ENCODE measurements at places on chromosomes 16 and 17.

GRCh38 chr17:60421273-60422161, 772 bp upstream of the CHCT1 start:
- DNase-seq: peak; percentile 88

GRCh38 chr16:29995324-29995910, at the start of gene HIRIP3:
Gene HIRIP3, minus strand, starts transcription at chr16:29995617. Its CDS starts 12 bp downstream, at chr16:29995605.
- DNase-seq: peak; percentile 90

GRCh38 chr16:60611844-60612243, 1424.4 kb downstream of the CDH8 start:
- no peak for DNase-seq

- DNase-seq: no peak
These were observed 197.7 kb downstream of the WWOX start for GRCh38 chr16:78297066-78297666.

DNA sequence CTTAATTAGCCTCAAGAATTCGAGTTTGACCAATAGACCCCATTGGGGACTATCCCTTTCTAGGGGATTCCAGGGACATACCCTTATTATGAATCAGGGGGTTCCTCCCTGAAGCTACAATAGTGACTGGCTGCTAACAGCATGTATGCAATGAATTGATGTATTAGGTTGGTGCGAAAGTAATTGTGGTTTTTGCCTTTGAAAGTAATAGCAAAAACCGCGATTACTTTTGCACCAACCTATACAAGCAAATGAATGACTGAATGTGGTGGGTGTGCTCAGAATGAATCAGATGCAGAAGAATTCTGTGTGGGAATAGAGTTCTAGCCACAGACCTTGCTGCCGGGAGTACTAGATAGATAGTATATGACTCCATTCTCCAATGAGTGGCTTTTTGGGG, 76.7 kb downstream of the HLF start:
- DNase-seq: no peak

GRCh38 chr16:19831678-19832077, 53.0 kb downstream of the GPRC5B start:
- DNase-seq: no peak

- no peak for DNase-seq
These were observed 105.8 kb upstream of the SDK2 start for GRCh38 chr17:73749928-73750605.

GRCh38 chr17:39809221-39809620, 54.9 kb downstream of the IKZF3 start:
- no peak for DNase-seq

DNA sequence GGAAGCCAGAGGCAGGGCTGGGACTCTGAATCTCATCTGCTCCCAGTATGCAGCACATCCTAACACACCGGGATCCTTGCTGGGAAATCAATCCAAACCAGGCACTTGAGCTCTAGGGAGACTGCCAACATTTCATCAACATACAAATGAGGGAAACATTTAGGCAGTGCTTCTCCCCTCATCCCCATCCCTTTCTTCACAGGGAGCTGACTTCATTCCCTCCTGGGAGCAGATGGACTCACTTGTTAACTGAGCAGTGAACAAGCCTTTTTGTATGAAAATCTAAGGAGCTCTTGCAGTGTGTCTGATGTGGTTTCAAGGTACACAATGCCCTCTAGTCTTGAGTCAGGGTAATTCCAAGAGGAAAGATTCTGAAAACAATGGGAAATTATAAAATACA, 96.3 kb downstream of the TMEM114 start:
- no peak for DNase-seq

DNA sequence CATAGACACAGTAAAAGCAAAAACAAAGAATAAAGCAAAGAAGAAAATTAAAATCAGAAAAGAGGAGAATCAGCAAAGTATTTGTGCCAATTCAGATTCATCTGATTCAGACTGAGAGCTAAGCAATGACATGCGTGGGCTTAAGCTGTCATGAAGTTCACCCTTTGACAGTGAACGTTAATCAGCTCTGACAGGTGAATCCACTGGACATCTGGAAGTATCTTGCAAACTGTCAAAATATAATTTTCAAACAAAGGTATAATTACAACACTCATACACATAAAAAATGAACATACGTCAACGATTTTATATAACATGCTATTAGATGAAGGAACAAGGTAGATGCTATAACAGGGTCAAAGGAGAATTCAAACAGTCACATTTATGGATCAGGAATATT, 596.3 kb upstream of the SALL1 start:
- DNase-seq: no peak

DNA sequence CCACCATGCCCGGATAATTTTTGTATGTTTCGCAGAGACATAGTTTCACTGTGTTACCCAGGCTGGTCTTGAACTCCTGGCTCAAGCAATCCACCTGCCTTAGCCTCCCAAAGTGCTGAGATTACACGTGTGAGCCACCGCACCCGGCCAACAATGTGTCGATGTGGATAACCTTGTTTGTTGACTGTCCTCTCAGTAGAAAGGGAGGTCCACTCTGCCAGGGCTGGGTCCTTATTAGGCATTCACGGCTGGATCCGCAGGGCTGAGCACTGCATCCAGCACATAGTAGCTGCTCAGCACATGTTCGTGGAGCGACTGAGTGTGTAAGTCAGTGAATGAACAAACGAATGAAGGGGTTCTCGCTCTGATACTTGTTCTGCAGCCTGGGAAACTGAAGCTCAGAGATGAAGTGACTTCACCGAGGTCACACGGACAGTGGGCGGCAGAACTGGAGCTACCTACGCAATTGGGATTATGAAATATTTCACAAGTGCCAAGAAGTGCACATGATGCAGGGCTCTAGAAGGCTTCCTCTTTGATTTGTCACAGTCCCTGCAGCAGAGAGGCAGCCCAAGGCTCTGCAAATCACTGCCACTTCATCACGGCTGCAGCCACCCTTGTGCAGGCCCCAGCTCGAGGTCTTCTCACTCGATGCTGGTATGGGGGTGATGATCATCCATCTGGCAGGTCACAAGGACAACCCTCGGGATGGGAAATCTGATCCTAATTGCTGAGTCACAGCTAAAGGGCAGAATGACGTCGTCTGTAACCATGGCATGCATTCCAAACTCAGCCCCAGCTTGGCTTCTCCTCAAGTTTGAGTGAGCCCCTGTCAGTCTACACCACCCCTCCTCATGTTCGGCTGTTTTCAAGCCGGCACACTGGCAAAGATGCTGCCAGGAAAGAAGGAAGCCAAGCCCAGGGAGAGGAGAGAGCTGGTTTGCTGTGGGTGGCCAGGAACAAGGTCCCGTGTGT, 28.0 kb upstream of the SNN start:
- DNase-seq: no peak

DNA sequence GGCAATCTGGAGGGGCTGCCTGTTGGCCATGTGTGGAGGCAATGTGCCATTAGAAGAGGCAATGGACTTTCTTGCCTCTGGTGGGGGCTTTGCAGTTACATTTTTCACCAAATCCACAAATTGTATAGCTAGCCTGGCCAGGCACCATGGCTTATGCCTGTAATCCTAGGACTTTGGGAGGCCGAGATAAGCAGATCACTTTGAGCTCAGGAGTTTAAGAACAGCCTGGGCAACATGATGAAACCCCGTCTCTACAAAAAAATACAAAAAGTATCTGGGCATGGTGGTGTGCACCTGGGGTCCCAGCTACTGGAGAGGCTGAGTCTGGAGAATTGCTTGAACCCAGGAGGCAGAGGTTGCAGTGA, 2.7 kb upstream of the RNF112 start:
- no peak for DNase-seq

- peak; percentile 75 for DNase-seq
These were observed 5.5 kb downstream of the GAS2L2 start for GRCh38 chr17:35747540-35748017.

GRCh38 chr17:74362069-74362405, 369 bp upstream of the BTBD17 start:
- DNase-seq: no peak

DNA sequence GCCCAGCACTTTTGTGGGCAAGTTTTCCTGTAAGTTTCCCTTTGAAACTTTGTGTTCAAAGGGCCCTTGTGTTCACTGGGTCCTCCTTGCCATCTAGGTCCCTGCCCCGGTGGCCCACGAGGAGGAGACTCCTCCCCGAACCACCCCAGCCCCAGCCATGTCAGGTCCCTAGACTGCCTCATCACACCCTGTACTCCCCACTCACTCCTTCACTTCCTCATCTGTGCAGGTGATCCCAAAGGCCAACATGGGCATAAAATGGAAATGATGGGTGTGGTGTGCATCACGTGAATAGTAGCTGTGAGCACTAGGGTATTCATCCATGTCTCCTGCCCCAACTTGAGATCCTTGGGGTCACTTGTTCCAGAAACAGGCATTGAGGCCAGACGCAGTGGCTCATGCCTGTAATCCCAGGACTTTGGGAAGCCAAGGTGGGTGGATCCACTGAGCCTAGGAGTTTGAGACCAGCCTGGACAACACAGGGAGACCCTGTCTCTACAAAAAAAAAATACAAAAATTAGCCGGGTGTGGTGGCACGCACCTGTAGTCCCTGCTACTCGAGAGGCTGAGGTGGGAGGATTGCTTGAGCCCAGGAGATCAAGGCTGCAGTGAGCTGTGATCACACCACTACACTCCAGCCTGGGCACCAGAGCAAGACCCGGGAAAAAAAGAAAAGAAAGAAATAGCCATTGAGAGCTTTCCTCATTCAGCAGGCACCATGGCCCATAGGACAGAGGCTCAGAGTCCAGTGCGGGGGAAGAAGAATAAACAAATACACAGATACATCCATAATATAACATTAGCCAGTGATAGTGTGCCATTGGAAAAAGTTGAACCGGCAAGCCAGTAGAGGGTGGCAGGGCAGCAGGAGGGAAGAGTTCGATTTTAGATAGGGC, 74.5 kb downstream of the KATNIP start:
- no peak for DNase-seq

- DNase-seq: no peak
These were observed 238.7 kb downstream of the RBFOX1 start for GRCh38 chr16:7571366-7571765.

GRCh38 chr16:3042376-3042775, 4.0 kb upstream of the MMP25 start:
- DNase-seq: no peak

DNA sequence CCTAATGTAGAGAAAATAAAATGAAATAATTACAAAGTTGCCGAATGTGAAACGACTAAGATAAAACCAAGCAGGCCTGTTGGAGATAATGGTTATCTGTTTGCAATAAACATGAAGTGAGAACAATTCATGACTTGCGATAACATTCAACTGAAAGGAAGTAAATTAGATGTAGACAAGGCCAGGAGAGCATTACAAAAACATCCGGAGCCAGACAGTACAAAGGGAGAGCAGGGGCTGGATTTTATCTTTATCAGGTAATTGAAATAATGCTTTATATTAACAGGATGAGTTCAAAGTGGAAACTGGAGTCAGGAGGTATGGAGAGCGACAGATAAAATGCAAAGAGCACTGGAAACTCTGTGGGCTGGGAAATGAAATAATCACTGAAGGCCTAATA, 265.6 kb upstream of the GOT2 start:
- no peak for DNase-seq

DNA sequence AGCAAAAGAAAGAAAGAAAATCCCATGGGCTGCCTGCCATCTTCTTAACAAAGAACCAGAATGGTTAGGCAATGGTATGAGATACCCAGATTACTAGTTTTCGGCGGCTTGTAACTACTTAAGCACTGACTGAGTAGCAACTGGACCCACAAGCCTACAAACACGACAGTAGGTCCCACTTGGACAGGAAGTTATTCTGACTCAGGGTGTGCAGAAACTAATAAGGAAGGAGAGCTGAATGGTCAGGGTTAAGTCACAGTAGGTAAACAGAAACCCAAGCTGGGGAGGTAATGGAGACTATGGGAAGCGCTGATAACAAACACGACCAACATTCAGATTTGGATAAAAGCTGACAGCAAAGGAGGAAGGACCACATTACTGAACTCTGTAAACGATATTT, 10.4 kb upstream of the HLF start:
- no peak for DNase-seq

DNA sequence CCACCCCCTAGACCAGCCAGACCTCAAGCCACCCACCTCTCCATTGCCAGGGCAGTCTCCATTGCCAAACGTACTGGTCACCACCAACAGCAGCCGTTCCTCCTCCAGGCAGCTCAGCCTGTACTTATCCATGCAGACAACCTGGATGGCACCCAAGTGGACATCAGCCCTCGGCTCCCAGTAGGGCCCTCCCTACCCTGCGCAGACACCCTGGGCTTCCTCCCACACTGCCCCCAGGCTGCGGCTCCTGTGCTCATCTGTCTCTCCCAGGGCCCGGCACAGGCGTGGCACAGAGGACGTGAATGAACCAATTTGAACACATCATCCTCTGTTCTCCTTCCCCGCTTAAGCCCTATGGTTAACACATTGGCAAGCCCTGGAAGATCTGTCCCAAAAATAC, 29.5 kb downstream of the NOS2 start:
- no peak for DNase-seq

DNA sequence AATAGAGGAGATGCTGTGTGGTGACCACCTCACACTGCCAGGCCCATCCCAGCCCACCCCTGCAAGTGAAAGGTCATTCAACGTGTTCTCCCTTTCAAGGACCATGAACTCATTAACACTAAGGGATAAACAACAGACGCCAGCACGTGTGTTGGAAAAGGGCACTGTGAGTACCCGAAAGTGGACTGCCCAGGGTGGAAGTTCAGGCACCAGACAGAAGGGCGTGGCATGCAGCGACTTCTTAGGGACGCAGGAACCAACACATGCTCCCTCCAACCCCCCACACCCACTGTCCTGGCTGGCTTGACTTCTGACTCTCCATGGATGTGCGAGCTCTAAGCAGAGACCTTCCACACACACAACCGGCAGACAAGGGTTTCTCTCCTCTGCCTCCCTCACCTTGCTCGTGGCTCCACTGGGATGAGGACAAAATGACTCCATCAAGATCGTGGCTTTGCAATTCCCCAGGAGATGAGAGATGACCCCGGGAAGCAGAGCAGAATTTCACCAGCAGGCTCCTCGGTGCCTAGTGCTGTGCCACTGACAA, 11.0 kb downstream of the UBALD1 start:
- no peak for DNase-seq

DNA sequence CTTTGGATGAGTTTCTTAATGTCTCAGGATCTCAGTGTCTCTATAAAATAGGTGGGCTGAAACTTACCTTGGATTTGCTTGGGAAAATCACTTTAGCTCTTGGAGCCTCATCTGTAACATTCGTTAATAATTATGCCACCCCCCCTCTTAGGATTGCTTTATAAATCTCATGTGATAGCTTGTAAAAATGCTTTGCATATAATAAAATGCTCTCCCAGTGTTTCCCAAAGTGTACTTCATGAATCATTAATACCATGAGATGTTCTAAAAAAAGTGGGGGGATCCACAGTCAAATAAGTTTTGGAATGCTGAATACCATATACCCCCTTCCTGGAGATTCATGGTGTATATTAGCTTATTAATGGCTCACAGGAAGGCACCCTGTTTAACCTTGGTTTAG, 5.2 kb downstream of the KRT39 start:
- DNase-seq: no peak

DNA sequence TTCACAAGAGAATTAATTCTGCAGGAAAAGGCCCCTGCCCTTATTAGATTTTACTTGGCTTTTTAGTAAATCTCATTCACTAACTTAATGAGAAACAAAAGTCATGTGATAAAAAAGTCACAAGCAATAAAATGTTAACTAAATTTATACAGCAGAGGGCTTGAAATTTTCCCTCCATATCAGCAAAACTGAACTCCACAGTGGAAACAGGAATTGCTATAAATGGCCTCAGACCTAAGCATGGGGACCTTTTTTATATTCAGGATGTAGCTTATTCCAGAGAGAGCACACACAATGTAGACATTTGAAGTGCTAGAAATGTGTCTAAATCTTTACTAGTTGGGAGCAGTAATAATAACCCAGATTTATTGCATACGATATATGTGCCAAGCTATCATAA, 291.5 kb downstream of the C16orf95 start:
- DNase-seq: no peak

- DNase-seq: no peak
These were observed 70.6 kb downstream of the CYB5B start for GRCh38 chr16:69494991-69495392.
